RKO (cell line): ENCODE measurements at places on chromosomes 1 and 21.

DNA sequence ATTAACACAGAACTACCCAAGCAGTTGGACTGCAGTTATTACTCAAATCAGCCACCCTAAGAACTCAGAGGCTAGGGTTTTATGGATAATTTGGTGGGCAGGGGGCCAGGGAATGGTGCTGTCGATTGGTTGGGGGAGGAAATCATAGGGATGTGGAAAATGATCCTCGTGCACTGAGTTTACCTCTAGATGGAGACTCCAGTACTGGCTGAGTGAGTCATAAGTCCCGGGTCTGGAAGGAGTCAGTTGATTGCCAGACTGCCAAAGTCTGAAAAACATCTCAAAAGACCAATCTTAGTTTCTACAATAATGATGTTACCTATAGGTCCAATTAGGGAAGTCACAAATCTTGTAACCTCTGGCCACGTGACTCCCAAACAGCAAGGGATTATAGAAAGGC is 257.5 kb upstream of the PRMT6 start:
- peak; percentile 23 for DNase-seq

GRCh38 chr1:219391297-219391696 is 217.6 kb downstream of the LYPLAL1 start:
- DNase-seq: no peak

- peak; percentile 53 for DNase-seq
These were observed 929 bp upstream of the FOXJ3 start for GRCh38 chr1:42335809-42336518.

- peak; percentile 57 for DNase-seq
These were observed 86.4 kb downstream of the FAF1 start for GRCh38 chr1:50873458-50874187.

DNA sequence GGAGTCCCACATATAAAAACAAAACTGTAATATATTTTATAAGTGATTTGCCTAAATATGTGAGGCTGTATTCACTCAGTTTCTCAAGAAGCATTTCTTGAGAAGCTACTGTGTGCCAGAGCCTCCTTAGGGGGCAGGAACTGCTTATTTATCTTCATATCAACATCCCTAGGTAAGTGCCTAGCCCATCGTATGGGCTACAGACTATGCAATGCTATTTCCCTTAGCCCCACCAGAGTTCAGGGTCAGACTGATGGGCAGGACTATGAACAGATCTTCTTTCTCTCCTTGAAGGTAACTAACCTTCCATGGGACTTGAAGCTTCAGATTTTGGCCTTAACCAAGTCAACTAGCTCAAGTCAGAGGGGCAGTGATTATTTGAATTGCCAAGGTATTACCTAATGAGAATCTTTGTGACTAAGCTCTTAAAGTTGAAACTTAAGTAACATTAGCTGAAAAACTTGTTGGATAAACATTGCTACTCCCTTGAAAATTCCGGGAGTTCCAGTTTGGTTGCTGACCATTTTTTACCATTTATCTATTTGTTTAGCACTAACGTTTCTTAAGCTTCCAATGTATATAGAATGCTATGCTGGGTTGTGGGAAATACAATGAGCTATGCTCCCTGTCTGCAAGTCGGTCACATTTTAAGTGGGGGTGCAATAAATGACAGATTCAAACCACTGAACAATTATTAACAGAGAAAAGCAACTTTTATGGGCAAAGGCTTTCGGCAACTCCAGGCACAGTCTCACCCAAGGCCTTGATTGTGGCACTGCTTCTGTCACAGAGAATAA is 85.2 kb downstream of the GPR88 start:
- DNase-seq: no peak

DNA sequence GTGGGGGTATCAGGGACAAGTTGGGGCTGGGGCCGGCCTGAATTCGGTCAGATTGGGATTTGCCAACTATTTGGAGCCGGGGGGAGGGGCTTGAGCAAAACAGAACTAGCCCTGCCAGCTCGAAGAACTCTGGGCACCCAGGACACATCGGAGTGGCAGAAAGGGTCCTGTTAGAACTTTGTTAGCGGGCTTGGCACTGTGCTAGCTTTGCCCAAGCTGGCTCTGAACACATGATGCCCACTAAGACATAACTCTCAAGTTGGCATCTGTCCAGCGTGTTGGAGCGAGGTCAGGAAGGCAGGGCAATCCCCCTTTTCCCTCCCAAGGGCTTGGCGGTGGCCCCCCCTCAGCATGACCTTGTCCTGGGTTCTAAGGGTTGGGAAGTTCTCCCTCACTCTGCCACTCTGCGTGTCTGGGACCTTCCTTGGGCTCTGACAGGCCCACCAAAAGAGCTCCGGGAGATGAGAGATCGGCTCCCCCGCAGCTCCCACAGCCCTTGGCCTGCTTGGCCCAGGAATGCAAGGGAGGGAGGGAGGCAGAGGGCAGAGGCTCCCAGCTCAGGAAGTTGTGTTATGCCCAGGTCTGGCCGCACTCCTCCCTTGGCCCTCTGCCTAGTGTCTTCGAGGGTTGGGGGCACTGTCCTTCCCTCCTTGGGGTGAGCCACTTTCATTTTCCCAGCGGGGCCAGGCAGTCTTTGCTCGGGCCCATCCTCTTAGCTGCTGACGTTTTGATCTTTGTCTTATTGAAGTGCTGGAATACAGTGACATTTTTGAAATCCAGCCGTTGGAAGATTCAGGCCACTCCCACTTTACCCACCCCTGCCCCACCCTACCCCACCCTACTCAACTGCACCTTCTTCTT is 1.2 kb downstream of the LMNA start:
- DNase-seq: peak; percentile 73

DNA sequence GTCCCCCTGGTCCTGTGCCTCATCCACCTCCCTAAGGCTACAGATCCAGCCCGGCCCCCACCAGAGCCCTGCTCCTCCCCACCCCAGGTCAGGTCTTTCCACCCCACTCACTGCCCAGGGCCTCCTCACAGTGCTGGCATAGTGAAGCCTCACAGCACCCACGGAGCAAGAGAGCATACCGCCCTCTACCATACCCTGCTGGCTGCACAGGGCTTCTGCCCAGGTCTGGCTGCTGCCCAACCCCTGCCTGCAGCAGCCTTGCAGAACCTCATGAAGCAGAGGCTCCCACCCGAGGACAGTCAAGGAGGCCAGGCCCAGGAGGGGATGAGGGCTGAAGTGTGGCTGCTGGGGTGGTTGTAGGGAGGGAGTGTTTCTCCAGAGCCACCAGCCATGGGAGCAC is 19.7 kb upstream of the ARF1 start:
- no peak for DNase-seq

DNA sequence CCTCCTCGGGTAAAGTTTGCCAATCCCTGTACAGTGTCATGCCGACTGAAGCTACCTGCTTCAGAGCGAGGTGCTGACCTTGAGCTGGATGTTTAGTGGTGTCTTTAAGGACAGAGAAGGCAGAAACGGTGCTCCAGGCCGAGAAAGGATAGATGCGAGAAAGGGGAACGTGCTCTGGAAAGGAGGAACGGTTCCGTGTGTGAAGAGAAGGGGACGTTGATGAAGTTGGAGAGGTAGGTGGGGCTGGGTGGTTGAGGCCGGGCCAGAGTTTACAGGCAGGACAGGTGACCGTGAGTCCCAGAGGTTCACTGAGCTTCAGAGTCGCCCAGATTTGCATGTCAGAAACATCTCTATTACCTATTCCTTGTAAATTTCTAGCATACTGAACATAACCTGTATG is 90.7 kb downstream of the SCCPDH start:
- no peak for DNase-seq
